ENCODE measurements at places on chromosomes 5 and 9.

DNA sequence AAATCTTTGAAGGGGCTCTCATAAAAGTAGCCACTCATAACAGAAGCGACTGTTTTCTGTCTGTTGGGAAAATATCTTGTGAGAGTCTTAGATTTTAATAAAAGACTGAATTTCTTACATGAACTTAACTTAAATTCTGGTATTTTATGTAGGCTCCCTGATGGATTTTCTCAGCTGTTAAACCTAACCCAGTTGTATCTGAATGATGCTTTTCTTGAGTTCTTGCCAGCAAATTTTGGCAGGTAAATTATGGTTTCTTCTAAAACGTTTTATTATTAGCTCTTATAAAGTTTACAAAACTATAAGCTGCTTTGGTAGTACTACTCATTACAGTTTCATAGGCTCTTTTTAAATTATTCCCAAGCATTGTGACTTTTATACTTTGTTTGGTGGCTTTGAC, 87.0 kb downstream of the ERBIN start:
- DNase-seq, result no peak

DNA sequence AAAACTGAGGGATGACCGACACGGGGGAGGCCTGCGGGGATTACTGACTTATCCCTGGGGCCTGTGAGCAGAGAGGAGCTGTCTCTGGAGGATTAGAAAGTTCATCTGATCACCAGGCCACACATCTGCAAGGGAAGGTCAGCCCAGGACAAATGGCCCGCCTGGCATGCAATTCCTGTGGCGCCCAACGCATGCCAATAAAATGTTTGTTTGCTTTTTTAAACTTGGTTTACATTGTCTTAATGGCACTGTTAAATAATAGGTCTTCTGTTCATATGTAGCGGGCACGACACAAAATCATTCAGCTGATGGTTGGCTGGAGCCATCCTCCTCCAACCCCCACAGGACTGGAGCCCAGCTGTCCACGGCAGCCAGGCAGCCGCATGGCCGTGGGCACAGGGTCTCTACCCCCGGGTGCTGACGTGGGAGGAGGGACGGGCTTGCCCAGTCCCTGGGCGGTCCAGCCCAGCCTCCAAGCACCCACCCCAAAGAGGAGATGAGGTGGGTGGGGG, 41.0 kb upstream of the SLC12A7 start:
- DNase-seq, result no peak

GRCh38 chr9:131651599-131651998, 88.3 kb downstream of the RAPGEF1 start:
- no peak for DNase-seq

DNA sequence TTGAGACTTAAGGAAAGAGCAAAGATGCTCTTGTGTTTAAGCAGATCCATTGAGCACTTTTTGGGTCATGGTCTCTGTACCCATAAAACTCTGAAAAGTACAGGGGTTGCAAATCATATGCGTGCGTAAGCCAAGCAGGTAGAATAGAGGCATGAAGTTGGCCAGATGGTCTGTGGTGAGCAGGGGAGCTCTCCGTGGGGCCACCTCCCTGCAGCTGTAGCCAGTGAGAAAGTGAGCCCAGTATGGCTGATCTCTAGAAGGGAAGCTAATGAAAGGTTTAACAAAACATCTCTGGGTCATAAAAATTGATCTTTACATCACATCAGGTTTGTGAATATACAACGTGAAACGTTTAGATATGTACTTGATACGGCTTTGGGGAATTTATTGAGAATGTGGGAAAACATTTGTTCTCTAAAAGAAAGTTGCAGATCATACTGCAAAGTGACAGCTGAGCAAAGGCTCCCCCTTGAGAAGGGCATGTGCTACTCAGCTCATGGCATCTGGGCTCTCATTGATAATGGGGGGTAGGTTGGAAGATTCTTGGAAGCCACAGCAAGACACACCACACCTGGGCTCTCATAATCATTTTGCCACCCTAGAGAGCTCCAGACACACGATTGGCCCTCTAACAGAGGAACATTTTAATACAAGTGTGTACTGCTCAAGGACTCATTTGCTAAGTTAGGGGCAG, 30.6 kb downstream of the SH3GL2 start:
- no peak for DNase-seq
